ENCODE measurements at places on chromosomes 7 and 10.

- DNase-seq = no peak
These were observed 622 bp downstream of the WNT16 start for GRCh38 chr7:121329191-121330052.

GRCh38 chr10:103822107-103822716 lies 33.2 kb downstream of the SH3PXD2A start:
- DNase-seq = no peak

DNA sequence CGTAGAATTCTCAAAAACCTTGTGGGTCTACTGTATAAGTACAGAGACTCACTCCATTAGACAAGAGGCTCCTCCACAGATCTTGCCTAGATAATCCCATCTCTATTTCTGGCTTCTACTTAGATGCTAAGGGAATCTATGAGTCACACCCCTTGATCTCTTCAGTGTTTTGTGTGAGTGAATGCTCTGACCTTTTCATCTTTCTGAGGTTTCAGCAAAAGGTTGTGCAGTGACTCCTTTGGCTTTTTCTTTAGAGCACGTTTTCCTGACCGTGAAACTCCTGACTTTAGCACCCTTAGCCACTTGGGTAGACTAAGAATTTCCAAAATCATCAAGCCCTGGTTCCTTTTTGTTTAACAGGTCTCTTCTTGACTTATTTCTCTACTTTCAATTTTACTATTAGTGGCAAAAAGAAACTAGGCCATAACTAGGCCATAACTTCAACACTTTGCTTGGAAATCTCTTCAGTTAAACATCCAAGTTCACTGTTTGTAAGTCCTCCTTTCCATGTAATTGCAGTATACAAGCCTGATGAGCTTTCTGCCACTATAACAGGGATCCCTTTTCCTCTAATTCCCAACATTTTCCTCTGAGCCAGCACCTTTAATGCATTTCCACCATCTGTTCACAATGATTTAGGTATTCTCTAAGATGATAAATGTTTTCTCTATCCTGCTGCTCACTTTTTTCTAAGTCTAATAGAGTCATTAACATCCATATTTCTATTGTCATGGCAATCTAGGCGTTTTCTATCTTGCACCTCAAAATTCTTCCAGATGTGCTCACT lies 19.4 kb downstream of the COPG2 start:
- no peak for DNase-seq

GRCh38 chr10:108404155-108404554 lies 1239.6 kb upstream of the SORCS1 start:
- DNase-seq = no peak

- no peak for DNase-seq
These were observed 268.4 kb upstream of the NEBL start for GRCh38 chr10:21165489-21165888.

GRCh38 chr10:87860156-87860795 lies 3.1 kb downstream of the KLLN start:
- peak; percentile 56 for DNase-seq

DNA sequence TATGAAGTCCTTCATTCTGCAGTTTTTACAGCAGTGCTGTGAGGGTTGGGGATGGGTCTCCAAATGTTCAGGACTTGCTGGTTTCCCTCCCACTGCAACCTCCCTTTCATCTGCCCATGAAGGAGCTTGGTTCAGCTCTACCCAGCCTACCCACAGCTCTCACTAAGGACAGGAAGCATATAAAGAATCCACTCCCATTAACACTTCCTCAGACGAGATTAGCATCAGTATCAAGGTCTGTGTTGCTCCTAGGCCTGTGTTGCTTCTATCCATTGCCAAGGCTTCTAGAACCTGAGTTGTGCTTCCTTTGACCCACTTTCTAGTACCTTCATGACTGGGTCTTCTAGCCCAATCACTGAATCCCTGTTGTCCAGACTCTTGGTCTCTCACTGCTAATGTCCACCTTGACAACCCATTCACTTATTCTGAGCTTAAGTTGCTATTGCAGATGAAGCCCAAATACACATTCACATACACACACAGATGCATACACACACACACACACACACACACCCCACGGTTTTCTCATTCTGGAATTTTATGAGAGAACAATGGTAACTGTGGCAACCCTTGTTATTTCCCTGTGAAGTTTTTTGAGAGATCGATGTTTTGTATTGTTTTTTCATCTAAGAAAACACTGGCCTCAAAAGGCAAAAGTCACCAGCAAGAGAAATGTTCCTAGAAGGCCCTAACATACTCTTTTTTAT lies 248.1 kb downstream of the MTERF1 start:
- no peak for DNase-seq

GRCh38 chr7:72336632-72337389 lies 75.3 kb downstream of the CALN1 start:
- no peak for DNase-seq

DNA sequence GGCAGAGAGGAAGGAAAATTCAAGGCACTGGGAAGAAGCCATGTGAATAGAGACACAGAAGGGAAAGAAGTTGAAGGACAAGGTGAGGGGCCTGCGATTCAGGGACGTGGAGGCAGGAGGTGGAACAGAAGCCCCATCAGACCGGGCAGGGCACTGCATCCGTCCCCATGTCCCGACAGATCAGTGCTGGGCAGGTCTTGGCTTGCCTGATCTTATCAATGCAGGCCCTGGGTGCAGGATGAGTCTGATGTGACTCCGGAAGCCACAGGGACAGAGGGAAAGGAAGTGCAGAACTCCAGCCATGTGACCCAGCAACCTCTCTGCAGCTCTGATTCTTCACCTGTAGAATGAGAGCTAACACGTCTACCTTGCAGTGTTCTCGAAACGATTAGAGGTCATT lies 136.2 kb upstream of the CTBP2 start:
- DNase-seq = no peak

DNA sequence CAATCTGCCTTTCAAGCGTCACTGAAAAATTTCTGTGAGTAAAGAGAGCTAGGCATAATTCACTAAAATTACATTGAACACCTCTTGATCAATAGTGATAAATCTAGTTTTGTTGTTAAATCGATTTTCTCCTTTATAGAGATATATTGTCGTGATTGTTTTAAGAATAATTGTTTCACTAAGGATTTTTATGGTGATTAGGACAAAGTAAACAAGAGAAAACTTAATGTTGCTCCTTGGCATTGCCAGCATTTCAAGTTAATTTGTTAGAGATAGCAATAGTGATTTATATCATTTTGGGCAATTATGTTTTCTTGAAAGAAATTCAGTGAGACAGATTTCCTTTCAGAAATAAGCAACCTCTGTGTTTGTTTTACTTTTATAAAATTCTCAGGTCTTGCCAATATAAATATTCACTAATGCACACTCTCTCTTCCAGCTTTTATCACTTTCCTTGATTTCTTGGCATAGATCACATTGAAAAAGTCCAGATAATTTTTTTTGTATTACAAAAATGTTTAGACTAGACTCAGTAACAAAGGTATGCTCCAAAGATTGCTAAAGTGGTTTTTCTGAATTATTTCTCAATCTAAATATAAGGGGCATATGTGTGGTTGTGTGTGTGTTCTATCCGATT lies 538.7 kb downstream of the TFEC start:
- no peak for DNase-seq

DNA sequence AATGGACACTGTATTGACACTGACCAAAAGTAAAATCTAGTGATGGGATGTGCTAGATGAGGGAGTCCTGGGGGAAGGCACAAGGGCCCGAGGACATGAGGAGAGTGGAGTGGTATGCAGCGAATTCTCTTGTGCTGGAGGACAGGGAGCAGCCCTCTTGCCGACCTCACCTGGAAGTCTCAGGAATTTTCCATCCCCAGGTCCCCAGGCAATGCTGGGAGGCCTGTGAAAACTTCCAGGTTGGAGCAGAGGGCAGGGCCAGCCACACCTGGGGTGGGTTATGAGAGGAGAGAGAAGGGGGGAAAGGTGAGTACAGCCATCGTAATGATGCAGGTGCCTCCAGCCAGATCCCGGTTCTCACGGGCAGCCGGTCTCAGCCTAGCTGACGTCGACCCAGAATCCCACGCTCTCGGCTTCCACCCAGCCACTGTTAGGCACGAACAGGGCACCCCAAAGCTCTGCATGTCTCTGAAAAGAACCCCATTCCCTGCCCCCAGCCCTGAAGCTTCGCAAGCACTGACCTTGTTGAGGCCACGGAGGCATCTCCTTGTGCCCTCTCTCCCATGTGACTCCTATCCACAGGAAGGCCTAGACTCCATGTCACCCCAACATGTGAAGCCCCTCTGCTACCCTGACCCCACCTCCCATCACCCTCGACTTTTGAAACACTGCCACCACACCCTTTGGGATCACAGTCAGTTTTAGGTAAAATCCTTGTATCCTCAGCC lies 239.7 kb upstream of the MYO3A start:
- DNase-seq = no peak

- DNase-seq = no peak
These were observed 9.1 kb downstream of the GOT1 start for GRCh38 chr10:99421233-99421739.

DNA sequence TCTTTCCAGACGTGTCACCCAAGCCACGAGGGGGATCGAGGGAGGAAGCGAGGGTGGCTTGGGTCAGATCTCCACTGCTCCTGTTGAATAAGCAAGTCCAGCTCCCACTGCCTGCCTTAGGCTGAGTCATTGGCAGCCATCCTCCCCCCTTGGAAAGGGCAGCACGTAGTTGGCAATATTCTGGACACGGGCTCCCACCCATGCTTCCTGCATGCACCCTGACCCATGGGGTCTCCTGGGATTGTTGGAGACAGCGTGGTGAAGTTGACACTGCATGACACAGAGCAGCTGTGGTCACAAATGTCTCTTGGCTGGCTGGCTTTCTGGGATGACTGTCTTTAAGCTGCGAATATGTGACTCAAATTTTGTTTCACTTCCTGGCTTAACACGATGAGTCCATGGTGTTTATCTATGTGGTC lies 11.2 kb downstream of the BTBD16 start:
- DNase-seq = no peak

- no peak for DNase-seq
These were observed 12.4 kb downstream of the CUX1 start for GRCh38 chr7:101829821-101830220.

GRCh38 chr7:73738220-73738611 lies 386 bp downstream of the ABHD11 start:
- DNase-seq = peak; percentile 65

GRCh38 chr7:7512861-7513597 lies 22.6 kb downstream of the COL28A1 start:
- DNase-seq = no peak

DNA sequence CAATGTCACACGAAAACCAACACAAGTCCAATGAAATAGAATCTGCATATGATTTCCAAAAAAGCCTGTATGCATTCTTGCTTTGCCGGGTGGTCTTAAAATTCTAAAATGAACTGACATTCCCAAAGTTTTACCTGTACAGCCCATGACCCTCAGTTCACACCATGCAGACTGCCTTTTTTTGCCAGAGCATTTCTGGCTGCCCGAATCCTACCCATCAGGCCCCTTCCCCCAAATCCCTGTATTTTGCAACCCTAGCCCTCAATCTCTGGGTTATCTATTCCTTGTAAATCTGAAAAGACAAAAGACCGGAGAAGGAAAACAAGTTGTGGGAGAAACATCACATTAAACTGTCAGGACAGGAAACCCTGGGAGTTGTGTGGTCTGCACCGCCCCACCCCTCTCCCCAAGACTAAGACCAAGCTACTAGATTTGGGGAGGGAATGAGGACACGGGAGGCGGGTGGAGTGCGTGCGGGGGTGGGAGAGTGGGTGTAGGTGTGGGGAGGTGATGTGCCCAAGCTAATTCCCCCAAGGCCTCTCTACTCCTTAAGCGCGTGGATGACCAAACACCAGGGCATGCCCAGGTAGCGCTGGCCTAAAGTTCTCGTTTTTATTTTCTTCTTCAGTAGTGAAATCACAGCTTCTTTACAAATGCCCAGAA lies 1.4 kb downstream of the JCAD start:
- no peak for DNase-seq

DNA sequence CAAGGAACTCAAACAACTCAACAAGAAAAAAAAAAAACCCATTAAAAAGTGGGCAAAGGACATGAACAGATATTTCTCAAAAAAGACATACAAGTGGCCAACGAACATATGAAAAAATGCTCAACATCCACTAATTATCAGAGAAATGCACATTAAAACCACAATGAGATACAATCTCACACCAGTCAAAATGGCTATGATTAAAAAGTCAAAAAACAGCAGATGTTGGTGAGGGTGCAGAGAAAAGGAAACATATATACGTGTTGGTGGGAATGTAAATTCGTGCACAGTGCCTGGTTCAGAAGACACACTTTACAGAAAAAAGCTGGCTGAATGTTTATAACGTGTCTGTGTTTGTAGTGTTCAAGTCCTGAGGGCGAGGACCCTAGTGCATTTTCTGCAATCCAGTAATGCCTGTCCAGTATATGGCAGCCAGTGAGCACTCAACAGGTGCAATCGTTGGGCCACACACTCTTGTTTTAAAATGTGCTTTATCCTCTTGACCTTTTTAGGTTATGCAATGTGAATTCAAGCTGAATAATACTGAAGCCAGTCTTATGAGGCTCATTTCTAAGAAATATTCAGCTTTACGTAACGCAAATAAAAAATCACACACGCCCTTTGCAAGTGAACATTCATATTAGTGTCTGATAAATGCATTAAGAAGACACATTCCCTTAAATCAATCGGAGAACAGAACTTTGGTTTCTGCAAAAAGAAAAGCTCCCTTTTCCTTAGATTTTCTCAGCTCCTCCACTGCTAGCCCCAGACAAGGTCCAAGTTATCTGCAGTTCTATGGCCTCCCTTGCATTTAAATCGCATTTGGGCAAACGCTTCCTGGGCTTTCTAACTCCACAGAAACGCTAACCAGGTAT lies 813 bp upstream of the MTURN start:
- DNase-seq = no peak

GRCh38 chr7:43876241-43876640 lies 6.9 kb upstream of the MRPS24 start:
- no peak for DNase-seq

DNA sequence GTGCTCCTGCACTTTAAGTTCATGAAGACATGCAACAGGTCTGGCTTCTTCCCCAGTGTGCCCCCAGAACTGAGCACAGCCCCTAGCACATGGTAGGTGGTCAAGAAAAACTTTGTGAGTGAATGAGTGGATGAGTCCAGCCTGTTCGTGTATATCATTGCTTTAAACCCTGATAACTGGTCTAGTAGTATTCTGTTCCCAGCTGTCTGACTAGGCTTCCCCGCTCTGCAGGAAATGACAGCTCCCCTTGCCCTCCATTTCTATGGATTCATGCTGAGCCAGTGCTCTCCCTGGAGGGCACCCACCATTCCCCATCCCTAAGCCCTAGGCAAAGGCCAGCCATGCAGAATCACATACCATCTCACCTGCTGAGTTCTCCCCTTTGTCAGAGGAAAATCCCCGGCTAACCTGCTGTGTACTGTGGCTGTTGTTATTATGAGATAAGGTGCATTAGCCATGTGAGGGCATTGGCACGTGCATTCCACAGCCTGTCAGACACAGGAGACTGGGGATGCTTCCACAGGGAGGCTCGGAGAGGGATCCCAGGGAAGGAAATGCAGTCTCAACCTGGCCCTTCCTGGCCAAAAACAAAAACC lies 698.9 kb downstream of the GRID1 start:
- DNase-seq = no peak

DNA sequence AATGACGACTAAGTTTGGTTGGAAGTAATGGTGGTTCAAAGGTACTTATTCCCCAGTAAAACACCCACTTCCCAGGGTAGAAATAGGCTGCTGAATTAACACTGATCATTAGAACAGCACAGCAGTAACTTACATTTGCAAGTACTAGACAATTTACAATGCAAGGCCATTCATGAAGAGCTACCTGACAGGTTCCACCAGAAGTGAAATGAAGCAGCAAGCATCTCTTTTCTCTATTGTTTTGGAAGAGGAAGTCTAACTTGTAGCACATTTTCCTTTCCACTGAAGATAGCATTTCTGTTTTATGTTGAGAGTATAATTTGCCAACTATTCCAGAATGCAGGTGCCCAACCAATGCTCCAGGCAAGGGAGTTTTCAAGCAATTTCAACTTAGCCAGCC lies 145.9 kb downstream of the CREB5 start:
- DNase-seq = no peak

Measured in hematopoietic multipotent progenitor cell treated with erythropoietin and hydrocortisone succinate and interleukin-3 and kit ligand, for 15 days (in vitro differentiated cells).